ENCODE measurements at places on chromosomes 3 and 15.

DNA sequence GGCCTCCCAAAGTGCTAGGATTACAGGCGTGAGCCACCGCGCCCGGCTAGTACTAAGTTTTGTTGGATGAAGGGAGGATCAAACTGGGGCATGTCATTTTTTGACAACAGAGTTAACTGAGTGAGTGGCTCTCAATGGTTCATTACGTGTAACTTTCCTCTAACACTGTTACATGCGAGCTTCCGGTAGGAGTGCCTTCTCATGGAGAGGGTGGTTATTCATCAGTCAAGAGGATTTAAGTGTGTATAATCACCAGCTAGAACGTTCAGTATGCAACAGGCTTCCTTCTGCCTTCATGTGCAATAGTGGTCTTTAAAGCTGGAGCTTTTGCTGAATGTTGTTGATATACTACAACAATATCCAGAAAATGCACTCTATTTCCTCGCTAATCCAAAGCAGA is 19.1 kb upstream of the GOLGA8A start:
- DNase-seq: no peak

- DNase-seq: no peak
Observed at GRCh38 chr3:150074697-150075416, 104.2 kb upstream of the PFN2 start.

DNA sequence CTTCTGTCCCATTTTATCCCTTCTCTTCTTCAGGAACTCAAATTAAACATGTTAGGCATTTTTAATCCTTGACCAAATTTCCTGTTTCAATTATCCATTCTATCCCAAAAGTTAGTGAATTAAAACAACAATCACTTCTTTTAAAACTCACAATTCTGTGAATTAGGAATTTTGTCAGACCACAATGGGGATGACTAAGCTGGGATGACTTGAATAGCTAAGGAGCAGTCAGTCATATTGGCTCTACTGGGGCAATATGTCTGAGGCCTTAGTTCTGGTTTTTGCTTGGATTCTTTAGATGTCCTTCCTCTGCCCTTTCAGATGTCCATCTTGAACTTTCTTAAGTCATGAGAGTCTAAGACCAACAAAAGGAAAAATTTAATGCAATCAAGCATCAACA is 178.2 kb upstream of the TGFBR2 start:
- no peak for DNase-seq

- DNase-seq: no peak
Observed at GRCh38 chr15:91183596-91183995, 83.5 kb downstream of the SV2B start.

DNA sequence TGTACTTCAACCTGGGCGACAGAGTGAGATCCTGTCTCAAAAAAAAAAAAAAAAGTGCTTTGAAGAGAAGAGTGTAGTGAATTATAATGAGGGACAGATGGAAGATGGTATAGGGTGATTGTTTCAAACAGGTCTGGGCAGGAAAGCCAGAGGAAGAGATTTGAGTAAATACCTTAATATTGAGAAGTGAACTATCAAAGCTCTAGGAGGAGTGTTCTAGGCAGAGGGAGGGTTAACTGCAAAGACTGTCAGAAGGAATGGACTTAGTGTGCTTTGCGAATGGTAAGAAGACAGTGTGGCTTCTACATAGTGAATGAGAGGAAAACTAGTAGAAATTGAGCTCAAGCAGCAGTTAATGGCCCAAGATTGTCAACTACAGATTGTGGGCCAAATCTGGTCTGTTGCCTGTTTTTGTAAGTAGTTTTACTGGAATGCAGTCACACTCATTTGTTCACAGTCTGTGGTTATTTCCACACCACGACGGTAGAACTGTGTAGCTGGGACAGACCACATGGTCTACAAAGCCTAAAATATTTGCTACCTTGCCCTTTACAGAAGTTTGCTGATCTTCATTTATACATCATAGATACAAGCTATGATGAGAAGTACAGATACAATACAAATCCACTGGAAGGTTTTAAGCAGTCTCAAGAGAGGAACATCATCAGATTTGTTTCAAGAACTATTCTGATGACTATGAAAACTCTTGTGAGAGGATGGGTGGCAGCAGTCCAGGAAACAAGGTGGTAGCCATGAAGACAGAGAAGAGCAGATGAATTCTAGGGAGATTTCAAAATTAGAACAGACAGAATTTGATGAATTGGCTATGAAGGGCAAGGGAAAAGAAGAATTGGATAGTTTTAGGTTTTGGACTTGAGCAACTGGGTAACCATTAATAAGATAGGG is 16.5 kb upstream of the USP50 start:
- DNase-seq: no peak

DNA sequence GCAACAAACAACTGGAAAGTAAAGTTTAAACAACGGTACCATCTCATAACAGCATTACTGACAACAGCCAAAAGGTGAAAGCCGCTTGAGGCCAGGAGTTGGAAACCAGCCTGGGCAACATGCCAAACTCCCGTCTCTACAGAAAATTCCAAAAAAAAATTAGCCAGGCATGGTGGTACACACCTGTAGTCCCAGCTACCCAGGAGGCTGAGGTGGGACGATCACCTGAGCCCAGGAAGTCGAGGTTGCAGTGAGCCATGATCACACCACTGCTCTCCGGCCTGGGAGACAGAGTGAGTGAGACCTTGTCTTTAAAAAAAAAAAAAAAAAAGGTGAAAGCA is 4.4 kb downstream of the TNK2 start:
- DNase-seq: no peak

DNA sequence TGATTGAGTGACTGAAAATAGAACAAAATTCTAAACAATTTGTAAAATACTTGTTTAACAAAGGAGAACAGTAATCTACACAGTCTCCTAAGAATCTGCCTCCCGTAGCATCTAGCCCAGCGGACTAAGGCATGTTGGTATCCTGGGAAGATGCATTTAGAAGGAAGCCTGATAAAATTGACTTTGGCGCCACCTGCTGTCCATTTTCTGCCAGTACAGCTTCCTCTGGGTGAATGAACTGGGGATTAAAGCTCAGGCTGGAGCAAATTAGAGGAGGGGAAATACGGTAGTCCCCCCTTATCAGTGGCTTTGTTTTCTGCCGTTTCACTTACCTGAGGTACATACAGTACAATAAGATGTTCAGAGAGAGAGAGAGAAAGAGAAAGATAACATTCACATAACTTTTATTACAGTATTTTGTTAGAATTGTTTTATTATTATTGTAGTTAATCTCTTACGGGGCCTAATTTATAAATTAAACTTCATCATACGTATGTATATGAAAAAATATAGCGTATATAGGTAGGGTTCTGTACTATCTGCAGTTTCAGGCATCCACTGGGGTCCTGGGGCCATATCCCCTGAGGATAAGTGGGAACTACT is 191.6 kb downstream of the GAP43 start:
- DNase-seq: peak; percentile 65

DNA sequence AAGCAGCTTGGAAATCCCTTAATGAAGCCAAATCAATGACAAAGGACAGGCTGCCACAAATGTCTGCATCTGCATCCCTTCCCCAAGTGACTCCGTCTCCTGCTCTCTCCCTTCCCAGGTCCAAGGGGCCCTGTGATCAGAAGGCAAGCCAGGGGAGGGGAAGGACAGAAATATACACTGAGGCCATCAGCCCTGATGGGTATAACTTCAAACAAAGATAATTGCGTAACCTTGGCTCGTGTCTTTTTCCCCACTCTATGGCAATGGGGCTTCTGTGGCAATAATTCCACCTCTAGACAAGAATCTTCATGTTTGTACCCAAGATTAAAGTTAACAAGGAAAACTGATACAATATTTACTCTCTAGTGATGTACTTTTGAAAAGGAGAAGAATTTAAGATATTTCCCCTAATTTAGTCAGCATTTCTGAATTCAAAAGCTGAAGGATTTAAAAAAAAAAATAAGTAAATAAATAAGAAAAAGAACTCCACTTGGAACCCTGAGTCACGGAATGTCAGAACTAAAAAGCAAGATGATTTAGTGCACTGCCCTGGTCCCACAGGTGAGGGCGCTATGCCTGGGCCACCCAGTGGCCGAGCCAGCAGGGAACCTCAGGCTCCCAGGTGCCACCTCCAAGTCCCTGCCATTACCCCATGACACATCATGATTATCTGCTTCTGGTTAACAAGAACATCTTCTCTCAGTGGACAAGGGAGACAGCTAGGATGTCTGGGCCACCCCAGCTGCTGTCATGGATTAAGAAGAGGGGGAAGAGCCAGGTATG is 154.5 kb downstream of the STT3B start:
- DNase-seq: no peak

DNA sequence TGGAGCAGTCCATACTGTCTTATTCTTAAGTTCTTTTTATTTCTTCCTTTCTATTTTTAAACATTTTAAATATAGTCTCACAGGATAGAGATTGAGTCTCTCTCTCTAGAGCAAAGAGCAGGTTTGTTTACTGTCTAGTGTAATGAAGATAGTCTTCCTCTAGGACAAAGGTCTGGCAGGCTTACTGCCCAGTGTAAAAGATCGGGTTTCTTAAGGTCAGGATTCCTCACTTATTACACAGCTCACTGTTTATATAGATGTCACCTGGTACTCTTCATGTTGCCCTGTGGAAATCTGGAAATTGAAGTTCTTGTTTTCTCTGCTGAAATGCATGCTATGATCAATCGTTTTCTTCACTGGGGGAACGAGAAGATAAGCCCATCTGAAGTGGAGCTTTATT is 76.0 kb downstream of the ZBBX start:
- DNase-seq: no peak

GRCh38 chr15:37682304-37682703 is 252.1 kb upstream of the TMCO5A start:
- no peak for DNase-seq

GRCh38 chr15:70827721-70828120 is 26.2 kb downstream of the LARP6 start:
- DNase-seq: no peak

DNA sequence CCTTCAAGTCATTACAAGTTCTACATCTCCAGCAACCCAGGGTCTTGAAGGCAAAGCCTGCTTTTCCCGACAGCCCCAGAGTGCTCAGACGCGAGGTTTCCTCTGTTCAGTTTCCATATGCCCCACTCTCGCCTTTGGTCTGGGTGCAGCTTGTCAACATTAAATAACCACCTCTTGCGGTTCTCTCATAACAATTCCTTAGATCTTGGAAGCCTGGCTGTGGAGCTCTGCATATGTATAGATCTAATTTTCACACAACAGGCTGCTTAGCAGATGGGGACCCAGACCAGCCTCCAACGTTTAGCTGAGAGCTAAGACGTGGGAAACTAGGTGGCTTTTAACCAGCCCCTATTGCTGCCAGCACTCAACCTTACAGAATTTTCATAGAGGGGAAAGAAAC is 295.5 kb downstream of the RPLP1 start:
- DNase-seq: no peak

DNA sequence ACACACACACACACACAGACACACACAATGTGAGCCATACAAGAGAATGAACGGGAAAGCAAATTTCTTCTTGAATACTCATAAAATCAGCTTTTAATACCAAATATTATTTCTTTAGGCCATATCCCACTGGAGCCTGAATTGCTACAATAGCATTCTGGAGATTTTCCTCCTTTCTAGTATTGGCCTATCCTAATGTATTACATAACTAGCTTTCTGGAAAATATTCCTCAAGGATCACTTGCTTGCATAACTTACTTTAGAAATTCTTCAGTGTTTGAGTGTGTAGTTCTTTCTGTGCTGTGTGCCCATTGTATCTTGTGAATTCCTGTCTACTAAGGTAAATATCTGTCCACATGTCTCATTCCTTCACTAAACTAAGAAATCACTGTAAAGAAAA is 351.0 kb upstream of the MCTP2 start:
- no peak for DNase-seq

DNA sequence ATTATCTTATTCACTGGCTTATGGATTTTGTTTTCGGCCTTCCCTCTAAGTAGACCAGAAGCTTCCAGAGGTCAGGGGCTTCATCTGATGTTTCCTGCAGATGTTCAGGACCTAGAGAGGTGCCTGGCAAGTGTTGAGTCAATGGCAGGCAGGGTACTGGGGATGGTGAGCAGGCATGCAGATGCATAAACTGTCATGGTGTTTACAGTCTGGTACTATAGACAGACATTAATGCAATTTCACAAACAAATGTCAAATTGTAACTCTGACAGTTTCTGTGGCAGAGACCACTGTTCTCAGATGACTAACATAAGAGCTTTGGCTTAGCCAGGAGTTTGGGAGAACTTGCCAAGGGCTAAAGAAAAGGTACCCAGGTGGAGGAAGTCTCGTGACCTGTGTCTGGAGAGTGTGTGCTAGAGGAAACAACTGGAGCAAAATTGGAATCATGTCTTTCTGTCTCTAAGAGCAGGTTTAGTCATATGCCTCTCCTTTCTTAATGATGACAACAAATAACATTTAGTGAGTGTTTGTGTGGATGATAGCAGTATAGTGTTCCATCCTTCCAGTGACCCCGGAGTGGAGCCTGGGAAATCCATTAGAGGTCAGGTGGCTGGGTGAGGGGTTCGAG is 53.7 kb upstream of the TRAK1 start:
- DNase-seq: no peak

GRCh38 chr3:42660131-42660715 is 6.7 kb downstream of the ZBTB47 start:
- DNase-seq: no peak

GRCh38 chr15:57743424-57743823 is 36.9 kb downstream of the POLR2M start:
- DNase-seq: no peak

DNA sequence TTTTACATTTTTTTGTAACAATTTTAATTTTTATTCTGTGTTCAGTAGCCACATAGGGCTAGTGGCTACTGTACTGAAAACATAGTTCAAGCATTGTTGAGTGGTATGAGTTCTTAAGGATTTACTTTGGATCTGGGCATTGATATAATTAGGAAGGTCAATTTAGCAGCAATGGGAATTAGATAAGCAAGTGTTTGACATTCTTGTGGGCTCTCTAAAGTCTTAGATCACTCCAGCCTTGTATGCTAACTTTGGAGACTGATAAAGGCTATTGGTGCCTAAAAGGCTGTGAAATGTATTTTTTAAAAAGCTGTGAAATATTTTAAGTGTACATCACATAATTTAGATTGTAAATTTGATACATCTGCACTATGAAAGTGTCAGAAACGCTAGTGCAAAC is 2.5 kb upstream of the DNAJC13 start:
- DNase-seq: no peak

- DNase-seq: no peak
Observed at GRCh38 chr3:149717391-149718056, 34.8 kb downstream of the COMMD2 start.

Measured in stimulated activated CD8-positive, alpha-beta memory T cell treated with anti-CD3 and anti-CD28 coated beads, Interleukin-4, amount 100 ng/mL, for 1 hour (primary cell).